ENCODE measurements at places on chromosomes 6 and 20. TPM values are rescaled to one million over a fixed set of nuclear protein-coding genes. Genes with fewer than 3 reads are reported as not detected.
A peak's percentile ranks its signal among the peaks of the same experiment; 100 is the strongest.

GRCh38 chr6:37777272-37777834 is 42.2 kb upstream of the ZFAND3 start:
- no peaks in the 10 kb centered on the region for H3K27me3 ChIP-seq
- no peak overlapping the region for H3K4me3 ChIP-seq
- H3K4me1 ChIP-seq = no peaks in the 10 kb centered on the region
- no peaks in the 10 kb centered on the region for H3K36me3 ChIP-seq
- DNase-seq = no peak

Gene DAAM2
- not detected for total RNA-seq

Gene OPRL1
- total RNA-seq = 1.5 TPM

Gene CTCFL
- total RNA-seq = not detected

Gene TNFRSF6B
- total RNA-seq = 0.74 TPM

DNA sequence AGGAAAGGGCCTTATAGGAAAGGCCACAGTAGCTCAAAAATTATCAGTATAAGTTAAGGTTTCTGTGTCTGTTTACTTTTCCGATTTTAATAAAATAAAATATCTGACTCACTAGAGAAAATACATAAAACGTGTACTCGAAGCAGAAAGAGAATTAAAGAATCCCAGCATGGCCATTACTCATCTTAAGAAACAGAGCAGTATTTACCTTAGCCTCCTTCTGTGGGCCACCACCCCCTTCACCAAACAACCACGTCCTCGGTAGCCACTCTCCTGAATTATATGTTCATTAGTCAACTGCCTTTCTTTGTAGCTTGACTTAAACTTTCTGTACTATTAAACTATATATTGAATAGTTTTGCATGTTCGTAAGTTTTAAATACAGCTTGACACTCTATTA is 72.2 kb upstream of the SPTLC3 start:
- H3K27me3 ChIP-seq = no peaks in the 10 kb centered on the region
- no peaks in the 10 kb centered on the region for H3K36me3 ChIP-seq
- no peaks in the 10 kb centered on the region for H3K4me1 ChIP-seq
- DNase-seq = no peak

Gene SPDEF
- 0.40 TPM for total RNA-seq

GRCh38 chr20:60453388-60454246 is 495.4 kb downstream of the CDH26 start:
- no peak overlapping the region for H3K27ac ChIP-seq
- no peaks in the 10 kb centered on the region for H3K36me3 ChIP-seq
- H3K4me1 ChIP-seq = no peaks in the 10 kb centered on the region
- DNase-seq = no peak

GRCh38 chr20:36887752-36888090 is 11.8 kb downstream of the TLDC2 start:
- H3K36me3 ChIP-seq = no peaks in the 10 kb centered on the region
- H3K4me3 ChIP-seq = no peak overlapping the region
- no peak for DNase-seq

Gene BNIP5
- not detected for total RNA-seq

DNA sequence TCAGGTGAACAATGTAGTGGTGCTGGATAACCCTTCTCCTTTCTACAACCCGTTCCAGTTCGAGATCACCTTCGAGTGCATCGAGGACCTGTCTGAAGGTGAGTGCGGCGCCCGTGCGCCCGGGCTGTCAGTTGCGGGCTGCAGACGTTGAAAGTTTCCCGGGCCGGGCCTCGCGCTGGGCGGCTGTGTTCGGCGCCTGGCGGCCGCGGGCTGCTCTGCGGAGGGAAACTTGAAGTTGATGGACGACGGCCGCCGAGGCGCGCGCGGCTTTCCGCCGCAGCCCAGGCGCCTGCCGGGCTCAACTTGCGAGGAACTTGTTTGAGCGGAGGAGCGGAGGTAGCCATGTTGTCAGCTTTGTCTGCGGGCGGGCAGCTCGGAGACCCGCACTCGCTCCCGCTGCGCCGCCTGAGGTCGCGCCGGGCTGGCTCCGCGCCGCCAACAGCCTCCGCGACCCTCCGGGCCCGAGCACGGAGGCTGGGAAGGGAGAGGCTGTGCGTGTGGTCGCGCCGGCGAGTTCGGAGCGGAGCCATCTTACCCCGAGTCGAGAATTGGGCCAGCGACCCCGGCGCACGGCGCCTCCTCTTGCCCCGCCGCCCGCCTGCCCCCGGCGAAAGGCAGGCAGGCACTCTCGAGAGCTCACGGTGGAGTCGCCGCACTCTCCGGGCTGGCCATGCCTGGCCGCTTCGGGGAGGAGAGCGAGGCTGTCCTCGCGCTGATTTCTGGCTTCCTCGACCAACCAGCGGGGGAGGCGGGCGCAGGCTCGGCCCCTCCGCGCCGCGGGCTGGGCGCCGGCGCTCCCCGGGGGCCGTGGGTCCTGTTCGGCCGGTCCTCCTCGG is 691 bp downstream of the ASF1A start:
- H3K27ac ChIP-seq = peak overlapping the region; percentile 91
- H3K4me1 ChIP-seq = peaks cover 53% of the 10 kb centered on the region
- peak overlapping the region; percentile 77 for H3K4me3 ChIP-seq
- H3K36me3 ChIP-seq = no peaks in the 10 kb centered on the region

DNA sequence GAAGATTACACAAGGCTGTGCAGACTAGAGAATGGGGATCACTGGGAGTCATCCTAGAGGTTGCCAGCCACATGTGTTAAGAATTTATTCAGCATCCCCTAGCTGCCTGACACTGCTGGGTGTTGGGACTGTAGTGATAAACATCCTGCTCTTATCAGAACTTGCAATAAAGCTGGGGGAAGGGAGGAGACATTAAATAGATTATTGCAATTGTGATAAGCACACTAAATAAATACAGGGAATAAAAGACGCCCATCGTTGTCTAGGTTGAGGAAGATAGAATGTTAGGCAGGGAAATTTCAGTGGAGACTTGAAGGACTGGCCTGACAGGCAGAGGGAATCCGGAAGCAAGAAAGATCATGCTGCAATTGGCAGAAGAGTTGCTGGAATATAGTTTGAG is 33.2 kb upstream of the TRAM2 start:
- DNase-seq = no peak
- H3K4me1 ChIP-seq = no peaks in the 10 kb centered on the region
- peaks cover 5% of the 10 kb centered on the region for H3K27me3 ChIP-seq
- no peak overlapping the region for H3K27ac ChIP-seq

- peaks cover 6% of the 10 kb centered on the region for H3K4me1 ChIP-seq
- no peak overlapping the region for H3K27ac ChIP-seq
- H3K4me3 ChIP-seq = no peak overlapping the region
- no peak for DNase-seq
- no peaks in the 10 kb centered on the region for H3K36me3 ChIP-seq
Observed at GRCh38 chr6:154306696-154307095, 49.9 kb downstream of the IPCEF1 start.

Gene OR2B6
- total RNA-seq = not detected

GRCh38 chr6:157860505-157860991 is 37.5 kb downstream of the SNX9 start:
- no peaks in the 10 kb centered on the region for H3K27me3 ChIP-seq
- H3K4me3 ChIP-seq = no peak overlapping the region
- no peaks in the 10 kb centered on the region for H3K36me3 ChIP-seq
- peak; percentile 72 for DNase-seq
- H3K27ac ChIP-seq = no peak overlapping the region

- H3K4me1 ChIP-seq = peaks cover 21% of the 10 kb centered on the region
- H3K27me3 ChIP-seq = peaks cover 33% of the 10 kb centered on the region
- no peak overlapping the region for H3K27ac ChIP-seq
Observed at GRCh38 chr6:21593927-21594415, 420 bp downstream of the SOX4 start.

Data from naive thymus-derived CD4-positive, alpha-beta T cell (primary cell).